ENCODE measurements at places on chromosomes 7 and 10.

DNA sequence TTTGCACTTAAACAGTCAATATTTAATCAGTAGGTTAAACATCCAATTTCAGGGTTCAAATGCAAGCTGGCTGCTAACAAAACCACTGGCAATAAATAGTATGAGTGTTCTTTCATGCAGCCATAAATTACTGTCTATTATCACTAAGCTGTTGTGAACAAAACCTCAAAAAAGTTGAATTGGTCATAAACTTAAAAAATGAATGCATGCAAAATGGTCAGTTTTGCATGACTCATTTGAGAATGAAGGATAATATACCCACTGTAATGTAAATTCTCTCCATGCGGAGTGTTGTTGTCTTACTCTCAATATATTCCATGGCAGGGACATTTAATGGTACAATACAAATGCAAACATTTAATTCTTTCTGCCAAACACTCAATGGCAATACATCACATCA is 226.4 kb downstream of the MAGI2 start:
- no peak for DNase-seq

DNA sequence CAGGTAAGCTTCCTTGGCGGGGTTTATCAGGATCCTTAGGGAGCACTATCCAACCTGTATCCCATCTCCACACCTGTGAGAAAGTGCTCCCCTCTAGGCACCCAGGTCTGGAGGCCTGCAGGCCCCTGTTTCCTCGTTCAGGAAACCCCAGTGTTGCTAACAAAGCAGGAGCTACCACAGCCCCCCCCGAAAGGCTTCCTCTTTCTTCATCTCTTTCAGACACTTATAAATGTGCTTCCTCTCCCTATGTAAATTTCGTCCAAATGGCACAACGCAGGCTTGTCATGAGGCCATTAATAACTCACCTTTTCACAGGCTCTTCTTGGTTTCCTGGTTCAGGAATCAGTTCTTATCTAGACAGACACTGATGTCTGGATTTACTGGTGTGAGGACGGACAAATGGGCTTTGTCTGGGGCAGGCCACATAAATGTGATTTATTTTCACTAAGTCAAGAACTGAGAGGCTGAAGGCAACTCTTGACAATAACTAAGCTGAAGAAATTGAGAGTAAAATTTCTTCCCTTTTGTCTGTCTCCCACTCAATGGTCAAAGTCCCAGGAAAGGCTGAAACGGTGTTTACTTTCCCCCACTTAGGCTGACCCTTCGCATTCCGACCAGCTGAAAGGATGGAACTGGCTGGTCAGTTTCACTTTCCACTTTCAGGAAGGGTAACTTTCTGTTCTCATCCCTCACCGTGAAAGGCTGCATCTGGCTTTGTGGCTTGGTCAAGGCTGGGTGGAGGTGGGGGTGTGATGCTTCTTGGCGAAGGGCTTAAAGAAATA is 46.8 kb downstream of the PIK3AP1 start:
- DNase-seq, result no peak

DNA sequence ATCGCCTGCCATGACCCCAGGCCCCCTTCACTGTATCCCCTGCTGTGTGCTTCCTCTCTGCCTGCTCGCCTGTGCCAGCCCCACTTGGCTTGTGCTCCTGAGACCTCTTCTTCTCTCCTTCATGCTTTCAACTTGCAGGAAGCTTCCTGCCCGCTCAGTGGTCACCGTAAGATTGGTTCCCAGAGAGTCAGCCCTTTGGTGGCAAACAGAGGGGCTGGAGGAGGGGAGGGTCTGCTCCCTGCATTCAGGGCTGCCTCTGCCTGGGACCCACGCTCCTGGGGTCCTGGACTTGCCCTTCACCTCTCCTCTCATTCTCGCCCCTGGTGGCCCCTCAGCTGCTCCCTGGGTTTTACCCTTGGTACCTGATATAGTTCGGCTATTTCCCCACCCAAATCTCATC is 45.8 kb upstream of the ZNF32 start:
- no peak for DNase-seq

DNA sequence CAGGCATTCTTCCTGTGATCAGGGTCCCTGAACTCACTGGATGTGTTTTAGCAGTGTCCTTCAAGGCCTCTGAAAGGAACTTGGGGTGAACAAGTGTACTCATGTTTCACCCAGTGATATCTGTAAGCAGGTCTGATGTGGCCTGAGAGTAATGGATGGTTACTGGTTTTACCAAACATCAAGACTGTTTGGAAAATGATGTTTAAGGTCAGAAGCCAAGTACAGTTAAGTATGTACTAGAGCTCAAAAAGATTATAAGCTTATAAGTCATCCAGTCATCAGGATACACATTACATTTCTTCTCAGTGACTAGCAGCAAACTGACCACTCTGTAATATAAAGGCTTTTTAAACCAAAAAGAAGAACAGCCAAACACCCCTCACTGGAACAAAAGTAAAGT is 79.8 kb upstream of the PTN start:
- no peak for DNase-seq

- no peak for DNase-seq
Observed at GRCh38 chr7:119256001-119256400, 1017.0 kb upstream of the KCND2 start.

DNA sequence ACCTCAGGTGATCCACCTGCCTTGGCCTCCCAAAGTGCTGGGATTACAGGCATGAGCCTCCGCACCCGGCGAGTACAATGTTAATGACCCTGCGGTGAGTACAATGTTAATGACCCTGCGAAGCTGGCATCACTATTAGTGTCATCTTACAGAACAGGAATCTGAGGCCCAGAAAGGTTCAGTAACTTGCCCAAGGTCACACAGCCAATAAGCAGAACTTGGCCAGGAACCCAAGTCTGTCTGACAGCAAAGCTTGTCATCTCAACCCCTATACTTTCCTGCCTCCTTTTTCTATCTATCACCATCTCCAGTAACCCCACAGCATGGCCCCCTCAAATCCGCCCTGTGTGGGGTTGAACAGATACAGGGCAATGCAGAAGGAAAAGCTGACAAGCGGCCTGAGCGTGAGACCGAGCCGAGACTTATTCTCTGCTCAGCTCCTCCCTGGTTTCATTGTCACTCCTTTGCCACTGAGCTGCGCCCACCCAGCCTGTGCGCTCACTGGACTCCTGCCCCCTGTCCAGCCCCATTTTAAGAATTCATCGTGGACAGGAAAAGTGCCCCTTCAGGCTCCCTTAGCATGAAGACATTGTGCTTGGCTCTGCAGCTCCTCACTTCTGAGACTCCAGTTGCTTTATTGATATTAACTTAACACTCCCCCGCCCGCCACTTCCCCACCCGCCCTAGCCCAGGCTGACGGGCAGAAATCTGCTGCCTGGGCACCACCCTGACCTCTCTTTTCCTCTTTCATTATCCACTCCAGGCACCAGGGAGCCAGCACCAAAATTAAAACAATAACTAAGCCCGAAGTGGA is 58.1 kb upstream of the LBX1 start:
- no peak for DNase-seq

- no peak for DNase-seq
Observed at GRCh38 chr10:19853831-19854230, 37.6 kb downstream of the PLXDC2 start.
